ENCODE measurements at places on chromosomes 11 and 22.
A peak's percentile ranks its signal among the peaks of the same experiment; 100 is the strongest.

- no peak for DNase-seq
Observed at GRCh38 chr11:48341466-48341865, 16.7 kb downstream of the OR4C3 start.

DNA sequence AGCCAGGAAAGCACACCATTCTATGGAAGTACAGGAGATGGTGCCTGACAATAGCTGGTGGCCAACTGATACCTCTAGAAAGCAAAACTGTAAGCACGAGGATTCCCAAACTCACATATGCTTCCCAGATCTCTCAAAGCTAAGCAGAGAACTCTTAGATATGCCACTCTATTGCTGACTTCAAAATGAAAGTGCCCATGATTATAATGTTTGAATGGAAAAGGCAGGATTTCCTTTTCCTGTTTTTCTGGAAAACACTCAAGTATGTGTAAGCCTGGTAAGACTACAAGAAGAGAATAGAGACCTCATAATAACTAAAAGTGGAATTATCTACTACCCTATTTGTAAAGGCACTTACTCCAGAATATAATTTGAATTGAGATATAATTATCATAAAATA, 2.6 kb upstream of the CARD18 start:
- no peak for DNase-seq

DNA sequence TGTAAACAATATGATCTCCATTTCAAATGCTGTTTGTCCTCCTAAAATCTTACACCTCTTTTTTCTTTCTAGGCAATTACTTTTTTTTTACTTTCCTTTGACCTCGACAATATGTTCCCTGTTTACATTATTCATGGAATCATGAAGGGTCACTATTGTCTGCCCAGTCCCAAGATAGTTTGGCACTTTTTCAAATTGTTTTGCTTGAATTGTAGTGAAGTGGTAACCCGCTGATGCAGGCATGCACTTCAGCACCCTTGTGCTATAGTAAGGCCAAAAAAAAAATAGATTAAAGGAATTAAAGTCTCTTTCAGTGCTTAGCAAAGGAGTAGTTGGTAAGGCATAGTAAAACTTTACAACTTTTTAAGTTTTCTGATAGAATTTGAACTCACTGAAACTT, 90.9 kb downstream of the PAX6 start:
- DNase-seq, result no peak

- DNase-seq, result no peak
Observed at GRCh38 chr22:35726933-35727332, 9.3 kb downstream of the APOL5 start.

DNA sequence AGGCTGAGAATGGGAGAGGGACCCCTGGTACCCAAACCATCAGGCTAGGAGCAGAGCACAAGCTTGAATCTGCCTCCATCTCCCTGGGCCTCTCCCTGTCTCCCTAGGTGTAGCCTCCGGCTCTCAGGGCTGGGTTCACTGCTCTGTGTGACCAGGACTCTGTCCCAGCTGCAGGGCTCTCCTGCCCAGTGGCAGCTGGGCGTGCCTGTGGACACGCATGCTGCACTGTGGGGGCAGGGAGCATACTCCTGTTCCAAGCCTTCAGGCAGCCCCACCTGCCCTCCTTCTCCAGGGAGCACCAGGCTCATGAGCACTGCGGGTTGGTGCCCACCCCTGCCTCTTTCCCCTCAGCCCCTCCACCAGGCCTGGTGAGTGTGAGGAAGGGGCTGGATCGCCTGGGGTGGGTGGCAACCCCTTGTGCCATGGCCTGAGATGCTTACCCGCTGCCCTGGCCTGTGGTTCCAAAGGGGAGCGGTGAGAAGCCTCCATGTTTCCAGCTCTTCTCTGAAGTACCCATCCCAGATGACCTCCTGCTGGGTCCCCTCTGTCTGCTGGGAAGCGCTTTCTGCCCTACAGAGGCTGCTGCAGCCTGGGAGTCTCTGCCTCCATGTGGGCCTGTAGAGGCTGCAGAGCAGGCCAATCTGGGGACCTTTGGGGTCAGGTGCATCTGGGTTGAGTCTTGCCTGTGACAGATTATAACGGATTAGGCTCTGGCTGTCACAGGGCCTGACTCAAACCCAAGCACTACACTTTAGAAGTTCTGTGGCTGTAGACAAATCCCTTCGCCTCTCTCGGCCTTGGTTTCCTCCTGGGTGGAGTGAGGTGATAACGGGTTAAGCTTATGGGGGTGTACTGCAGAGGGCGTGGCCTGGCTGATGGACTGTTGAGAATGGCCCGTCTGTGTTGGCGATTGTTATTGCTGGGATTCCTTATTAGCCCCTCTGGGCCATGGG, 43.7 kb downstream of the WNT11 start:
- no peak for DNase-seq

GRCh38 chr11:34997952-34998528, 81.6 kb downstream of the PDHX start:
- no peak for DNase-seq

DNA sequence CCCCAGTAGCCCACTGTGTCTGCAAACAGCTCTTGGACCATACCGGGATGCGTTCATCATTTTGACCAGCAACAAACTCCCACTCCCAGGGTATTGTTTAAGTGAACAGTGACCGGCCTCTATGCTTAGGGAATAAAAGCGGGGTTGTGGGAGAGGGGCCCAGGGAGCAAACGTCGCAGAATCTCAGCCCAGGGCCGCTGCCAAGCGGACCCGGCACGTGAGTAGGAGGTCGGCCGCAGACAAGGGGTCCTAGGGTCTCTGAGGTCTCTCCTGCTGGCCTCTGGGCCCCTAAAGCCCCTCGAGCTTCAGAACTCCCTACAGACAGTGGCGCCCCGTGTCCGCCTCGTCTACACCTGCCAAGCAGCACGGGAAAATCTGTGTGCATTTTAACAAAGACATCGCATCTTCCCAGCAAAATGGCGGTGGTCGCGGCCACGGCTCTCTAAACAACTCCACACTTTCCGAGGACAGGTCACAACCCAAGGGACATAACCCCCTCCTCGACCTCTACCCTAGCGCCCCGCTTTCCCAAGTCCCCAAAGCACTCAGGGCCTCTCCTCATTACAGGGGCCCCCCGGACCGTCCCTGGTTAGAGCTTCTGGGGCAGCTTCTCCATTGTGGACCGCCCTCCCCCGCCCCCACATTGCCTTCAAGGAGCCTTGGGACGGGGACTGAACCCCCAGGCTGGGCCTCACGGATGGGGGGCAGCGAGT, 3.9 kb upstream of the GCAT start:
- DNase-seq, result no peak

GRCh38 chr11:101944923-101945322, 28.6 kb upstream of the ANGPTL5 start:
- no peak for DNase-seq

DNA sequence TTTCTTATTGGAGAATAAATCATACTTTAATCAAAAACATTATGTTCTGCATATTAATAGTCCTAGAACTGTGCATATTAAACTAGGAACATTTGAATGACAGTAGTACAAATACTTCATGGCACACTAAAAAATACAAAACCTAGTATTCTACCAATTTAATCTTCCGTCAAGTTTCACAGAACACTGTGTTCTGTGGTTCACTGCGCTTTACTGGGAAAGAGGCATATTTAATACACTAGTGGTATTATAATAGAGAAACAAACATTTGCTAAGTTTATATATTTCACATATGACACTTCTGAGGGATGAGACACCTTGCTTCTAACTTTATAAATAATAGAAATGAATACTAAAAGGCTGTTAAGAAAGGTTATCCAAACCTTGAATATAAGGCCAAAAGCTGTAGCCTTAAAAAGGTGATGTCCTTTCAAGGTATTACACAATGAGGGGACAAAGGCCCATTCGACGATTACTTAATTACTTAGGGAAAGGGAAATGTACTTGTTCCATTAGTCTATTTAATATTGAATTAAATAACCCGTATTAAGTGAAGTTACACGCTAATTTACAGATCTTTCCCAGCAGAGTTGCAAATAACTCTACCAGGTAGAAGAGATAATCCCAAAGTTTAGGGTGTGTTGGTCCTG, 48.0 kb downstream of the NARS2 start:
- no peak for DNase-seq

- DNase-seq, result no peak
Observed at GRCh38 chr11:11243209-11243589, 109.9 kb downstream of the CSNK2A3 start.

DNA sequence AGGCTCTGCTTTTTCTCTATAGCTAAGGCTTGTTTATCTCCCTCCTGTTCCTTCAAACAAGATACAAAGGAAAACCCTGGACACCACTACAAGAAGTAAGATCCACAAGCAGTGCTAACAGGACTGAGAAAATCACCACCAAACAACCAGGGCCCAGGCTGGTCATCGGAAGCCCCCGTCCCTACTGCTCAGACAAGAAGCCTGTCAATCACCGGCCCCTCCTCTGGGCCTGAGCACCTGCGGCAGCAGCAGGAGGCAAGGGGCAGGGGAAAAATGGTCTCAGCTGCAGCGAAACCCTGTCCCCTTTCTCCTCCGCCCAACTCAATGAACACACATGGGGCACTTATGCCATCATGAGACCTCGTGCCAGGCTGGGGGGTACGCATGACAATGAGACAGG, 155.2 kb downstream of the CEP164 start:
- no peak for DNase-seq

DNA sequence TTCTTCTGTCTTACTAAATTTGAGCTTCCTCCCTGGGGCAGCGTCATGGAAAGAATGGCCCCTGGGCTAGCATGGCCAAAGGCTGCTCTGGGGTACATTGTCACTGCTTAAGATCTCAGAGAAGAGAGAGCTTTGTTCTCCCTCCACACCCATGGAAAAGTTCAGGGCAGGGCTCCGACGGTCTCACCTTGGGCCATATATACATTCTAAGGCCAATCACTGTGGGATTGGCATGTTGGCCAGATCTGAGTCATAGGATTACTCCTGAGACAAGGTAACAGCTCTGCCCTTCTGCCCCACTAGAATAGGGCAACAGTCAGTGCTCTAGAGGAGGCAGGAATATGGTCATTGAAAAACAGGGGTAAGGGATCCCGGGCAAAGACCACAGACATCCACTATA, 56.2 kb downstream of the BUD13 start:
- DNase-seq, result no peak

GRCh38 chr11:14643697-14644225, at the start of gene PDE3B:
TSS of gene PDE3B (plus strand) at chr11:14643804. CDS start at chr11:14644076, 272 bp downstream.
- DNase-seq, result peak; percentile 48

GRCh38 chr11:2121227-2122130, 17.7 kb downstream of the IGF2 start:
- DNase-seq, result no peak

DNA sequence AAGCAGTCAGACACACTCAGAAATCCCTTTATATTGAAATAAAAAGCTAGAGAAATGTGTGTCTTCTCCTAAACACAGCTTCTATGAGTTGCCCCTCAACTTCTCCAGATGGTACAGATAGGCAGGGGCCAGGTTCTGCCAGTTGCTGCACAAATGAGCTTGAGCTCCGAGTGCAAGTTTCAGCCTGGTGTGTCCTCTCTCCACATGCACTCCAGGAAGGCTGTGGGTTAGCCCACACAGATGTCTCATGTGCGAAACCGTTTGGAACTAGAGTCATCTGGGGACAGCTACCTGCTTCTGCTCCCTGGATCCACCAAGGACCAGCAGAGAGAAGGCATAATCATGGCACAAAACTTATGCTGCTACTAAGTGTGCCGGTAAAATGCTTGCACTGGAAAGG, 812.6 kb downstream of the OPCML start:
- no peak for DNase-seq

DNA sequence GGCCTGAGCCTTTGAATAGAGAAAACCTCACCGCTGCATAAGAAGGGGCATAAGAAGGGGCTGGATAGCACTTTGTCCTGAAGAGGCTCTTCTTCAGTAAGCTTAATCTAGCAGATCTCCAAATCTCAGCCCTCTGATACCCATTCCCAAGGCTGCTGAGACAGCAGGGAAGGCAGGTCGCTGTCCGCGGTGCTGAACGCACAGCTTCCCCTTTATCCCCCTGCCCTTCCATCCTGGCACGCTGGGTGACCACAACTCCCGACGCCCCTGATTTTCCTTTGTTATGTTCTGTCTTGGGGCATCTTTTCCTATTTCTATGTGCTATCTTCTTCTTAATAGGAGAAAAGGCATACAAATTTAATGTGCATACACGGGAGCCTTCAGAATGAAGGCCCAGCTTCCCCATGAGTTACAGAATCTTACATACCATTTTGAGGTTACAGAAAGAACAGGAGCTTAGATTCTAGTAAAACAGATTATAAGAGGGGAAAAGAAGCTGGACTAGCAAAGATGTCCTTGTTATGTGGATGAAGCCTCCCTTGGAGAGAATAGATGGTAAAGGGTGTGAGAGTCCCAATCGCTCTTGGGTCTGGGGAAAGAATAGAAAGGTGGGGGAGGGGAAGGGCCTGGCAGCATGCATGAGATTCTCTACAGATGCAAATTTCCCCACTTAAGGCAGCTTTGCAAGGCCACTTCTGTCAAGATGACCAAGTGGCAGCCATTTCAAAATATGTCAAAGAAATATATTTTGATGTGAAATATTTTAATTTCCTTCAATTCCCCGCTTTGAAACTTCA, 5.7 kb upstream of the SULT4A1 start:
- DNase-seq, result peak; percentile 32

All from NCI-H1048 (cell line).